ENCODE measurements at places on chromosomes 6 and 20. TPM values are rescaled to one million over a fixed set of nuclear protein-coding genes. Genes with fewer than 3 reads are reported as not detected.

Gene C6orf118
- total RNA-seq: 0.35 TPM

Gene UBD
- total RNA-seq: not detected

Gene MDFI
- total RNA-seq: 41.5 TPM

Gene ULBP2
- total RNA-seq: 1.1 TPM

Gene RGS17
- 12.1 TPM for total RNA-seq

Gene HIVEP2
- total RNA-seq: 6.6 TPM

DNA sequence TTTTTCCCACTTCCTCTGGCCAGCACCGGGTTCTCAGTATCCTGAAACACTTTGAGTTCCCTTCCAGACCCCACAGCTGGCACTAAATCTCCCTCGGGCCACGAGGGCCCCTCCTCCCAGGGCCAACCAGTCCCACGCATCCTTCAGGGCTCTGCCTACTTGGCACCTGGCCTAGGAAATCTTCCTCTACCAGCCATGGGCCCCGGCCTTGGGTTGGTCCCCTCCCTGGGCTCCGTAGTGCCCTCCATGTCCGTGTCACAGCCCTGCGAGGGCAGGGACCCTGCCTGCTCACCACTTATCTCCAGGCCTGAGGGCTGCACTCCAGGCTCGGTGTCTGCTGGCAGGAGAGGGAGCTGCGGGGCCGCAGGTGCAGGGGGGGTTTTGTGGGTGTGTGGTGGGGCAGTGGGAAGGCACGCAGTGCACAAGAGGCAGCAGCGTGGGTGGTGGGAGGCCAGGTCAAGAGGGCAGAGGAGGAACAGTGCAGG is 48.8 kb upstream of the CDH22 start:
- H3K4me3 ChIP-seq: no peak overlapping the region
- H3K36me3 ChIP-seq: no peaks in the 10 kb centered on the region
- no peaks in the 10 kb centered on the region for H3K4me1 ChIP-seq
- H3K27ac ChIP-seq: no peak overlapping the region
- H3K27me3 ChIP-seq: no peaks in the 10 kb centered on the region

DNA sequence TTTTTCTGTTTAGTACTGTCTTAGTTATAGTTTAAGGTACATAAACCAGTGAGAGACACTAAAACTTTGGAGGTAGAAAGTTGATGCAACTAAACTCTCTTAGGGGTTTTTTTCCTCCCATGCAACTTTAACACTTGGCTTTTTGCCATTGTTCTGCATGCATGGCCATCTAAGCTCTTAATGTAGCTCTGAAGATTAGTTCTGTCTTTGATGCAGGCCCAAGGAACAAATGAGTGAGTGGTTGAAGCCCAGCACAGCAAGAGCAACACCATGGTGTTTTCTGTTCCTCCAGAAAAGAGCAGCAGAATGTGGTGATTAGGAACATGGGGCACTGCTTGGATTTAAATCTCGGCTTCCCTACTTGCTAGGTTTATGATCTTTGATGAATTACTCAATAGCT is 89.3 kb downstream of the L3MBTL3 start:
- H3K27ac ChIP-seq: no peak overlapping the region
- no peaks in the 10 kb centered on the region for H3K36me3 ChIP-seq

DNA sequence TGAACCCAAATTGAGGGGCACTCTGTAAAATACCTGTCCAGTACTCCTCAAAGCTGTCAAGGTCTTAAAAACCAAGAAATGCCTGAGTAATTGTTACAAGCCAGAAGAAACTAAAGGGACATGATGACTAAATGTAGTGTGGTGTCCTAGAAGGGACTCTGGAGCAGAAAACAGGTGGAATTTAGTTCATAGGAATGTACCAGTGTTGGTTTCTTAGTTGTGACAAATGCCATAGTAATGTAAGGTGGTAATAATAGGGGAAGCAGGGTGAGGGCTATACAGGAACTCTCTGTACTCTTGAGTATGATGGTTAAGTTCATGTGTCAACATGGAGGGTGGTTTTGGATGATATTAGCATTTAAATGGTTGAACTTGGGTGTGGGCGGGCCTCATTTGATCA is 92.3 kb downstream of the CNBD2 start:
- H3K4me3 ChIP-seq: no peak overlapping the region
- 0 out of 2 replicates have a peak, but pooled peaks cover 5% of the 10 kb centered on the region for H3K4me1 ChIP-seq
- DNase-seq: no peak

DNA sequence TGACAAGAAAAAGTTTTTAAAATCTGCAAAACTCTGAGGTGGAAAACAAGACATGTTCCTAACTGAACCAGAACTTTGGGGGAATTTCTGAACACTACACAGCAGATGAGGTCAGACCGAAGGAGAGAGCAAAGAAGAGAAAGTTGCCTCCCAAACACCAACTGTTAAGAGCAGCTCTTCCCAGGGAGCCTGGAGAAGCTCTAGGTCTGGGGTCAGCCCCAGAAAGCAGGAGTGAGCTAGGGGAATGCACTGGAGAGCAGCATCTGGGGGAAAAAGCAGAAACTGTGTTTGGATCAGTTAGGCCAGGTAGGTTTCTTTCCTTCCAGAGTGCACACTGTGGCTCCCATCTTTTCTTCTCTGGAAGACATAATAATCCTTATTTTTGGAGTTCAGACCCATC is 41.3 kb downstream of the FKBP5 start:
- H3K36me3 ChIP-seq: no peaks in the 10 kb centered on the region
- no peak overlapping the region for H3K4me3 ChIP-seq
- H3K27ac ChIP-seq: 0 out of 2 replicates have a peak overlapping the region, but pooled peaks have one; percentile 62
- peak; percentile 33 for DNase-seq
- H3K4me1 ChIP-seq: peaks cover 19% of the 10 kb centered on the region

- no peaks in the 10 kb centered on the region for H3K4me1 ChIP-seq
- H3K4me3 ChIP-seq: no peak overlapping the region
- H3K36me3 ChIP-seq: no peaks in the 10 kb centered on the region
- H3K27me3 ChIP-seq: no peaks in the 10 kb centered on the region
- H3K27ac ChIP-seq: no peak overlapping the region
- no peak for DNase-seq
Measured at GRCh38 chr6:90351696-90352095, 55.1 kb upstream of the BACH2 start.

GRCh38 chr6:93823489-93823888 is 404.1 kb upstream of the EPHA7 start:
- no peak for DNase-seq
- no peak overlapping the region for H3K27ac ChIP-seq
- no peaks in the 10 kb centered on the region for H3K27me3 ChIP-seq
- H3K4me3 ChIP-seq: no peak overlapping the region
- peaks cover 10% of the 10 kb centered on the region for H3K4me1 ChIP-seq

GRCh38 chr6:63805808-63806572 is 170.4 kb downstream of the PHF3 start:
- DNase-seq: no peak
- H3K4me3 ChIP-seq: no peak overlapping the region
- no peaks in the 10 kb centered on the region for H3K27me3 ChIP-seq
- no peaks in the 10 kb centered on the region for H3K4me1 ChIP-seq
- no peaks in the 10 kb centered on the region for H3K36me3 ChIP-seq

Measured in GM23338 (cell line).